Kidney (tissue), 22 donors: ENCODE measurements at places on chromosomes 12 and 14.
A peak's percentile ranks its signal among the peaks of the same experiment; 100 is the strongest.

DNA sequence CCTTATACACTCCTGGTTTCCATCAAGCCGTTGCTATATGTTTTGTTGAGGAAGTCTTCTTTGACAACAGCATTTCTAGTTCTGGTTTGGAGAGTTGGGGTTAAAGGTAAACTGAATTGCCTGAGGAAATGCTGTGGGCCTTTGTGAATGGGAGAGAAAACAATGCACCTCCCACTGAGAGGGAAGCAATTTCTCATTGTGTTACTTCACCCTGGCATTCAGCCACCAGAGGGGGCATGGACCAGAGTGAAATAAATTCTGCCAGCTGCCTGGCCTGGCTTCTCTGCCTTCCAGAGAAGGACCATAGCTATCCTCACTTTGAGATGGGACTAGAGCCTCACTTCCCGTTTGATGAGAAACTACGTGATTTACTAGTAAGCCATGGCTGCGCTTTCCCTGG lies 475.3 kb downstream of the EGLN3 start:
- no peak overlapping the region for H3K27ac ChIP-seq
- no peak overlapping the region for H3K4me3 ChIP-seq
- no peaks in the 10 kb centered on the region for H3K36me3 ChIP-seq

DNA sequence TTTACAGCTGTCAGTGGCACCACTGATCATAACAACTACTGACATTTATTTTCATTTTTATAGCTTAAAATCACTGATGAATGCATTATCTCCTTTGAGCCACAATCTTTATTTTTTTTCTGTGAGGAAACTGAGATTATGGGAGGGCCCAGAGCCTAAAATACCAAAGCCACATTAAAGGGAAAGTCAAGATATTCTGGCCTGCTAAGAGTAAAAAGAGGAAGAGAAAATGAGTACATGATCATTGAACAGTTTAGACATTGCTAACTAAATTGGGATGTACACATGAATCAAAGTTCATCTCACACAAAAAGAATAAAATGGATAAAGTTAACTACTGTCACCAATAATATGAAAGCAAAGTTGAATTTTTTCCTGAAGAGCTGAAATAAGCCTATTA lies 170.5 kb upstream of the GARIN2 start:
- no peaks in the 10 kb centered on the region for H3K27me3 ChIP-seq
- H3K36me3 ChIP-seq = no peaks in the 10 kb centered on the region
- H3K27ac ChIP-seq = no peak overlapping the region
- H3K4me1 ChIP-seq = no peaks in the 10 kb centered on the region
- no peak overlapping the region for H3K4me3 ChIP-seq

DNA sequence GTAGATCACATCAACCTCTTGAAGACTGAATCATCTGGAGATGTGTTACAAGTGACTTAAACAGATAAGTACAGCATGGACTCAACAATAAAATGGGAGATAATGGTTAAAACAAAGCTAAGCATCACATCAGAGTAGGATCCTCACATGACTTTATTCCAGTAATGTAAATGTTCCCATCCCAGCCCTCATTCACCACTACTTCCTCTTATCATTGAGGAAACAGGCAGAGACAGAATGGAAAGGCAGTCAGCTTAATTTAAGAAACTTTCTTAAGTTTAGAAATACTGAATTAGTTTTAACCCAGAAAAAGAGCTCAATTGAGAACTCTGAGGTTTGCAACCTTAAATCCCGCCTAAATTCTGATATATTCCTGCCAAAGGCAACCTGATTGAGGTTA lies 1.2 kb upstream of the ALG10 start:
- H3K36me3 ChIP-seq = no peaks in the 10 kb centered on the region
- H3K27ac ChIP-seq = no peak overlapping the region
- H3K4me3 ChIP-seq = no peak overlapping the region
- DNase-seq = no peak

DNA sequence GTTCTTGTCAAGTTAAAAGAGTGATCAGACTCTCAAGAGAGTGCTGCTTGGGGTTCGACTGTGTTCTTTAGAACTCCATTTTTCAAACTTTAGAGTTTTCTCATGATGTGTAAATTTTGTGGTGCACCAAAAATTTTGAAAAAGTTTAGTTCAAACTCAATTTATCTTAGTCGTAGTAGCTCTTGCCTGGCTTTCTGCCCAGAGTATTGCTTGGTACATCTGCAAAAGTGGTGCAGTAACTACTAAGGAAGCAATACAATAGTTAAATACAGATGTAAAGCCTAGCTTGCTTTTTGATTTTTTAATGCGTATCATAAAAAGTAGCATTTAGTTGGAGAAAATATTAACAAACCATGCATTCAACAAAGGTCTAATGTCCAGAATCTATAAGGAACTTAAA lies 9.5 kb upstream of the CCDC91 start:
- no peak overlapping the region for H3K4me3 ChIP-seq
- H3K36me3 ChIP-seq = no peaks in the 10 kb centered on the region
- H3K4me1 ChIP-seq = no peaks in the 10 kb centered on the region
- no peak overlapping the region for H3K27ac ChIP-seq

- no peaks in the 10 kb centered on the region for H3K27me3 ChIP-seq
- DNase-seq = no peak
- no peak overlapping the region for H3K27ac ChIP-seq
Measured at GRCh38 chr12:45291518-45291917, 75.6 kb downstream of the ANO6 start.

DNA sequence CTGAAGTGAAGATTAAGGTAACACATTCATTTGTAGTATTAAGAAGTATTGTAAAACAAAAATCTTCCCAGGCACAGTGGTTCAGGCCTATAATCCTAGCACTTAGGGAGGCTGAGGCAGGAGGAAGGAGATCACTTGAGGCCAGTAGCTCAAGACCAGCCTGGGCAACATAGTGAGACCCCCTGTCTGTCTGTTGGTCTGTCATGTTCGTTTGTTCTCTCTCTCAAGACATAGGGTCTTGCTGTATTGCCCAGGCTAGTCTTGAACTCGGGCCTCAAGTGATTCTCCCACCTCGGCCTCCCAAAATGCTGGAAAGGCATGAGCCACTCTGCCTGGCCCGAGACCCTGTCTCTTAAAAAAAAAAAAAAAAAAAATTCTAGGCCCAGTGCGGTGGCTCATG lies 6.7 kb downstream of the TULP3 start:
- H3K4me1 ChIP-seq = no peaks in the 10 kb centered on the region
- H3K27ac ChIP-seq = no peak overlapping the region
- no peak for DNase-seq

- H3K4me3 ChIP-seq = no peak overlapping the region
- H3K4me1 ChIP-seq = no peaks in the 10 kb centered on the region
- H3K36me3 ChIP-seq = no peaks in the 10 kb centered on the region
- no peak for DNase-seq
Measured at GRCh38 chr12:20351406-20351805, 16.9 kb upstream of the PDE3A start.

GRCh38 chr12:71972441-71973074 lies 33.9 kb downstream of the TPH2 start:
- H3K27me3 ChIP-seq = no peaks in the 10 kb centered on the region
- H3K36me3 ChIP-seq = no peaks in the 10 kb centered on the region
- no peaks in the 10 kb centered on the region for H3K4me1 ChIP-seq
- H3K27ac ChIP-seq = no peak overlapping the region

DNA sequence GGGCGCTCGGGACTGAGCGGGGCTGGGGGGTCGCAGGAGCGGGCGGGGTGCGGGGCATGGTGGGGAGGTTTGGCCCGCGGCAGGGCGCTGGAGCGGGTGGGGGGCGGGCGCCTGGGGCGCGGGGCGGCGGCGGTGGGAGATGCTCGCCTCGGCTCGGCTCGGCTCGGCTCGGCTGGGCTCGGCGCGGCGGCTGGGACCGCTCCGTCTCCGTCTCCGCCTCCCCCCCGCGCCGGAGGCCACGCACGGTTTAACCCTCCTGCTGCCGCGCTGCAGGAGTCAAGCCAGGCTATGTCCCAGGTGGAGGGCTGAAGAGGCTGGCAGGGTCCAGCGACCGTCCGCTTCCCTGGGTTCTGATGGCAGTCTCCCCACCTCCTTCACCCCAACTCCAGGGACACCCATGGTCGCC lies at the start of gene PIANP:
PIANP (minus strand) TSS at position 170 of the 406 bp plus-strand sequence. CDS start 2,754 bp downstream, outside the sequence.
- no peak within 1 kb of the TSS for H3K4me3 ChIP-seq
- H3K27ac ChIP-seq = no peak within 1 kb of the TSS
- no peaks in the 10 kb centered on the region for H3K27me3 ChIP-seq
- no peaks in the 10 kb centered on the region for H3K36me3 ChIP-seq

DNA sequence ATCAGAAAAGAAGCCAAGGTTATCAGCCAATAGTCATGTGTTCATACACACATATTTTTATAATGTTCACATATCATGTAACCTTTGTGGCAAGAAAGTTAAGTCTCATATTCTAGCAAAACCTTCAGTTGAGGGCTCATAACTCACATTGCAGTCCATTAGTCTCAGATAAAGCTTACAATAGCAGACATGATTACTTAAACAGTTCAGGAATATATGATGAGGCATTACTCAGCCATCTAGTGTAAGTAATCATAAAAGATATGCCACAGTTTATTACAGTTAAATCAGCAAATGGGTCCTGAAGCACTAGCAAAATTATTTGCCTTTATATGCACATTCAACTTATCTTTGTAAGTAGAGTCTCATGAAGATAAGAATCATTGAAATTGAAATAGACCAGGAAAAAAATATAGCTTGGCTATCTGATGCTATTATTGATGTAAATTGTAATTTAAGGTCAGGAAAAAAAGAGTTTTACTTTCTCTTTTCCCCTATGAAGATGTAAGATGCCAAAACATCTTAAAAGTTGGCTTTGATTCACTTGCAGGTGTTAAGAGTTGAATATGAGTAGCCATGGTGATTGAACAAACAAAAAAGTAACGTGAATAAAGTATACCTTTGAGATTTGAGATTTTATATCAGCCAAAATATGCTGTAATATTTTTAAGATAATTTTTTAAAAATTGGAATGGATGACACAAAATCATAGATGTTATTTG lies 537.0 kb downstream of the SLC6A15 start:
- H3K4me3 ChIP-seq = no peak overlapping the region
- H3K4me1 ChIP-seq = no peaks in the 10 kb centered on the region
- no peaks in the 10 kb centered on the region for H3K27me3 ChIP-seq
- H3K36me3 ChIP-seq = no peaks in the 10 kb centered on the region
- DNase-seq = no peak
- H3K27ac ChIP-seq = no peak overlapping the region

DNA sequence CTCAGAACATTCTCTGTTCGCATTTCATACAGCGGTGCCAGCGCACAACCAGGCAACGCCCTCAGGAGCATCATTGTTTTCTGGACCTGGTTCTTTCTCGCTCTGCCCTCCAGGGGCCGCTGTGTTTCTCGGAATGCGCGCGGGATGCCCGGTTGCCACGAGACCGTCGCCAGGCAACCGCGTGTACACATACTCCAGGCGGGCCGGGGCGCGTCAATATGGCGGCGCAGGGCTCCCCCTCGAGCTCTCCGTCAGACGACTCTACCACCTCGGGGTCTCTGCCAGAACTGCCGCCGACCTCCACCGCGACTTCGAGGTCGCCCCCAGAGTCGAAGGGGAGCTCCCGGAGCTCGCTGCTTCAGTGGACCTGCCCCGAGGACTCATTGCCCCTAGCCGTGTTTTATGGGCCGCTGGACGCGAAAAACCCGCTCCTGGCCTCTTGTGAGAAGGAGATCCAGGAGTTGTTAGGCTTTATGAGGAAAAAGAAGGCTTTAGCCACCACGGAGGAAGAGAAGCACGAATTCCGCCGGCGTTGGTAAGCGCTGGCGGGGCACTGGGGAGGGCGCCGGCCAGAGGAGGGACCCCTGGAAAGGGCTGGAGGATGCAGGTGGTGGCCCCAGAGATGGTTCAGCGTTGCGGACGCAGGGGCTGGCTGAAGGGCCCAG lies at the start of gene CFAP54:
CFAP54 (plus strand) TSS at position 186 of the 665 bp plus-strand sequence; CDS start at position 219, 33 bp downstream.
- H3K27ac ChIP-seq = no peak within 1 kb of the TSS
- peak within 1 kb of the TSS; percentile 33 for H3K4me3 ChIP-seq
- H3K27me3 ChIP-seq = no peaks in the 10 kb centered on the region

DNA sequence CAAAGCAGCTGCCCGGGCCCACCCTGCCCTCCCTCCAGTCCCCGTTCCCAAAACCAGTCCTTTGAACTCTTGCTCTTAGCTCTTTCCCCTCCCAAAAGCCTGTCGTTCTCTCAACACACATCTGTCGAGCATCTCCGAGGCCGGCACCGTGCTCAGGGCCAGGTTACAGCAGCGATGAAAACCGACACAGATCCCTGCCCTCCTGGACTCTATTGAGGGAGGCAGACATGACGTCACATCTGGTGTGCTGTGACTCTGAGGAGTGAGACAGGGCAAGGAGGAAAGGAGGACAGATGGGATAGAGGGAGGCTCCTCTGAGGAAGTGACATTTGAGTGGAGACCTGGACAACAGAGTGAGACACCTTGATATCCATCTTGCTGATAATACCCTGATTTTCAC lies 34.6 kb upstream of the PWP1 start:
- no peaks in the 10 kb centered on the region for H3K4me1 ChIP-seq
- peak; percentile 10 for DNase-seq
- no peak overlapping the region for H3K4me3 ChIP-seq
- no peak overlapping the region for H3K27ac ChIP-seq

DNA sequence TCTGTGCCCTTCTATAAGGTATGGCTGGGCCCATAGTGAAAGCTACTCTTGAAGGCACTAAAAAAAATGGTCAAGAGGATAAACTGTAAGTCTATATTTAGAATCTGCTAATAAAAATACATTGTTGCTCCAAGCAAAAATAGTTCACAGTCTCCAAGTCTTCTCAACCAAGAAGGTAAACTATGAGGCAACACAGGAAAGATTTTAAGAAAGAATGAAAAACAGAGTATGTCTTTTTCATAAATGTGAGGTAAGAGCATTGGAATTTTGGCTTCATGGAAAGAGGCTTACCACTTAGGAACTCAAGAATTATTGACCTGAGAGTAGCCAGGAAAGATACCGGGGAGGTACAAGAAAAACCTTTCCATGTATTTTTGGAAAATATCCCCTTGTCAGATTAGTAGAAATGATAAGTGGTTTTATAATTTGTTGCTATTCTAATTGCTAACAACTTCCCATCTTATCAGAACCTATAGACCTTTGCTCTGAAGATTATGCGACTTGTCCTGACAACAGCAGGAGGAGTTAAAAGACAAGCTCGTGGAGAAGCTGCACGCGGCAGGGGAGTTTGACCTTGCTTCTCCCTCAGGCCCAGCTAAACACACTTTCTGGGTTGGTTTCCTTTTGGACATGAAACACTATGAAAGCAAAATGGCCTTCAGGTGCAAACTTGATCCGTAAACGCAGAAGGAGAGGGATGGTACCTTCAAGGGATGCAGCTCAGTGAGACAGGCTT lies 238.1 kb downstream of the FOXN3 start:
- H3K27me3 ChIP-seq = no peaks in the 10 kb centered on the region
- no peaks in the 10 kb centered on the region for H3K36me3 ChIP-seq
- no peaks in the 10 kb centered on the region for H3K4me1 ChIP-seq
- H3K27ac ChIP-seq = no peak overlapping the region

DNA sequence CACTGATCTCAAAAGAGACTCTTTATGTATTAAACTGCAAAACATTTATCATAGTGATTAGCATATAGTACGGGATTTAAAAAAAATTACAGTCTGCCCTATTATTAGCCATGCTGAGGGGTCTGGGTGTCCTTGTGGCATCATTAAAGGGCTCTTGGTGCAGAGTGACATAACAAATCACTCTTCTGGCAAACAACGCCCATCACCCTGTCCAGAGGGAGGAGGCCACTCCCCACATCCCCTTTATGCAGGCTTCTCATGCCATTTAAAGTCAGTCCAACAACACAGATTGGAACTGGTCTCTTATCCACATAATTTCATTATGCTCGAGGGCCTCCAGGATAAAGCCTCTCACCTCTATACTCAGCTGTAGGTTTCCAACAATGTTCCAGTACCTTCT lies 51.1 kb downstream of the TMTC1 start:
- no peak for DNase-seq
- no peaks in the 10 kb centered on the region for H3K27me3 ChIP-seq
- no peaks in the 10 kb centered on the region for H3K4me1 ChIP-seq
- no peak overlapping the region for H3K27ac ChIP-seq
- no peak overlapping the region for H3K4me3 ChIP-seq

- peak overlapping the region; percentile 60 for H3K27ac ChIP-seq
- no peaks in the 10 kb centered on the region for H3K27me3 ChIP-seq
Measured at GRCh38 chr14:63203618-63204406, 431 bp upstream of the RHOJ start.
